Activated CD8-positive, alpha-beta T cell treated with anti-CD3 and anti-CD28 coated beads, Interleukin-2, amount 10 ng/mL, durations not matched to agents 7 days and 5 days (primary cell): ENCODE measurements at places on chromosomes 4 and X. TPM values are rescaled to one million over a fixed set of nuclear protein-coding genes. Genes with fewer than 3 reads are reported as not detected.

- H3K27ac ChIP-seq = no peak overlapping the region
- H3K27me3 ChIP-seq = no peaks in the 10 kb centered on the region
- H3K4me1 ChIP-seq = no peaks in the 10 kb centered on the region
- H3K4me3 ChIP-seq = no peak overlapping the region
- DNase-seq = no peak
These were observed 71.8 kb downstream of the FUNDC1 start for GRCh38 chrX:44470816-44471215.

GRCh38 chr4:148847544-148848255 is 405.5 kb upstream of the NR3C2 start:
- DNase-seq = no peak
- H3K4me1 ChIP-seq = no peaks in the 10 kb centered on the region
- H3K36me3 ChIP-seq = no peaks in the 10 kb centered on the region
- H3K27me3 ChIP-seq = no peaks in the 10 kb centered on the region

PLP1 gene
- total RNA-seq = not detected

DNA sequence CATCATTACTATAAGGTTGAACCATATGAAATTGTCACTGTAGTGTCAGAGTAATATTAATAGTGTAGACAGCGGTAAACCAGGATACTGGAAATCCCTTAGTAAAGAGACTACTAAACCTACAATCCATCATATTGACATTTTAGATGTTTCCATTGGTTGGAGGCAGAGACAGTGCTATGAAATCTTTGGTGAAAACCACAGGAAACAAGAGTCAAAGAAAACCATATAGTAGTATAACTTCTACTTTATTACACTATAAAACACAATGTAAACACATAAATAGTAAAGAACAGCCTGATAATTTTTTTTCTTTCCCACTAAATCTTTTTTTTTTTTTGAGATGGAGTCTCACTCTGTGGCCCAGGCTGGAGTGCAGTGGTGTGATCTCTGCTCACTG is 15.9 kb downstream of the RELL1 start:
- no peaks in the 10 kb centered on the region for H3K27me3 ChIP-seq
- peak overlapping the region; percentile 40 for H3K27ac ChIP-seq
- peaks cover 52% of the 10 kb centered on the region for H3K36me3 ChIP-seq
- no peak for DNase-seq
- H3K4me3 ChIP-seq = no peak overlapping the region
- H3K4me1 ChIP-seq = peaks cover 72% of the 10 kb centered on the region

DNA sequence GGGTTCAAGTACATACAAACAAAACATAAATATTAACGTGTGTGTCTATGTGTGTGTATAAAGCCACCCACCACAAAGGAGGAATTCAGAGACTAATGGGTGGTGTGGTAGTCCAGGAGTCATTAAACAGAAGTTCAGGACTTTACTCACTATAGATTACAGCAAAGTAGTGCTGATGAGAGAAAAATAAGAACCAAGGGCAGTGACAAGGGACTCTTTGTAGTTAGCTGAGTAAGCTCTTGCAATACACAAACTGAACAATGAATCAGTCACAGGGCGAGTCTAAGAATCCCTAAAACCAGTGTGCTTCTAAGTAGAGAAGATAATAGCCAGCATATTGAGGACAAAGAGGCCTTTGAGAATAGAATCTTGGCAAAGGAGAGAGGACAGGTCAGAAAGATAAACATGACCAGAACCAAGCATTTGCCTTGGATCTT is 232.4 kb downstream of the PPP3CA start:
- peaks cover 1% of the 10 kb centered on the region for H3K4me1 ChIP-seq
- no peak for DNase-seq
- no peak overlapping the region for H3K4me3 ChIP-seq
- H3K36me3 ChIP-seq = no peaks in the 10 kb centered on the region
- H3K27ac ChIP-seq = no peak overlapping the region
- no peaks in the 10 kb centered on the region for H3K27me3 ChIP-seq

EDA gene
- 0.76 TPM for total RNA-seq

DNA sequence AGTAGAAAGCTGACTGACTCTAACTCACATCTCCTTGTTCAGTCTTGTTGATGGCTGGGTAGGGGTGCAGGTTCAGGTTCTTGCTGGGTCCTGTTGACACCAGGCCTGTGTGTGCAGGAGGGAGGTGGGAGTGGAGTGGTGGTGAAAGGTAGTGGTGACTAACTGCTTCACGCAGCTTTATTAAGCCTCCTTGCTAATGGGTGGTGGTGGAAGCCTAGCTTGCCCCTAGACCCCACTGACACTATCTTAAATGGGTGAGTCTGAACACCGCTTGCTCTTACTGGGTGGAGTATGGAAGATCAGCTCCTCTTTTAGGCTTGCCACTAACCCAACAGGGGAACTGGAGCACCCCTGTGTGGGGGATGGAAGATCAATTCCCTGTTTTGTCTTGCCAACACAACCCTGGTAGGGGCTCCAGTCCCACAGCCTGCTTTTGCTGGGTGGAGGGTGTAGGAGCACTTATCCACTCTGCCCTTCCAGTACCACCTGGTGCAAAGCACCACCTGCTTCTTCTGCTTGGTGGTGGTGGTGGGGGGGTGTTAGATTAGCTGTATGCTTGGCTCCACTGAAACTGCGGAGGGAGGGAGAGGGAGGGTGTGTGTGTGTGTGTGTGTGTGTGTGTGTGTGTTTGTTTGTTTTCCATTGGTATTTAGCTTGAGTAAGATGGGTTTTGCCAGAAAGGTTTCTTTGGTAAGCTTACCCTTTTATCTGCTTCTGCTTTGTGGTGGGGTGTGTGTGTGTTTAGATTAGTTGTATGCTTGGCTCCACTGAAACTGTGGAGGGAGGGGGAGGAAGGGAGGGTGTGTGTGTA is 25.6 kb downstream of the KDM6A start:
- H3K4me3 ChIP-seq = no peak overlapping the region
- H3K36me3 ChIP-seq = peaks cover 31% of the 10 kb centered on the region
- peak overlapping the region; percentile 79 for H3K27ac ChIP-seq
- peak; percentile 19 for DNase-seq

TMEM35A gene
- not detected for total RNA-seq

CT45A1 gene
- total RNA-seq = not detected

DNA sequence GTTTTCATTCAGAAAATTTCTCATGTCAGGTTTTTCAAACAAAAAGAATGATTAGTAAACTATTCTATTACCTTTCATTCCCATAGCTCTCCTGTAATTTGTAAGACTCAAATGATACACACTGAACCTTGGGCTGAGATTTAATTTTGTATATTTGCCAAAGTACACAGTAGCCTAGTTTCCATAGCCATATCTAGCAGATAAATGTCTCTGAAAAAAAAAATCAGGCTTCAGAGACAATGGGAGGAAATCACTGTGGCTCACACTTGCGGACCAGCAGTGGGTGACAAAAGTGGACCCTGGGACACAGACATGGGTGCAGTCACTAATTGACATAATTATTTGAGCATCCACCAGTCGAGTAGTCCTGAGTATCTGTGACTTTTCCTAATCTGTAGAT is 46.6 kb downstream of the MAOA start:
- H3K36me3 ChIP-seq = no peaks in the 10 kb centered on the region
- DNase-seq = no peak
- H3K4me1 ChIP-seq = no peaks in the 10 kb centered on the region
- H3K4me3 ChIP-seq = no peak overlapping the region
- no peak overlapping the region for H3K27ac ChIP-seq

FGF13 gene
- total RNA-seq = not detected

- H3K36me3 ChIP-seq = peaks cover 13% of the 10 kb centered on the region
- no peak for DNase-seq
- peak overlapping the region; percentile 48 for H3K4me3 ChIP-seq
- H3K27me3 ChIP-seq = peaks cover under 1% of the 10 kb centered on the region
- peaks cover 21% of the 10 kb centered on the region for H3K4me1 ChIP-seq
These were observed 1.1 kb downstream of the TIMP1 start for GRCh38 chrX:47583240-47583861.

- H3K27me3 ChIP-seq = no peaks in the 10 kb centered on the region
- H3K4me3 ChIP-seq = no peak overlapping the region
- no peaks in the 10 kb centered on the region for H3K4me1 ChIP-seq
- no peak overlapping the region for H3K27ac ChIP-seq
- H3K36me3 ChIP-seq = no peaks in the 10 kb centered on the region
These were observed 182.0 kb downstream of the ARHGAP24 start for GRCh38 chr4:85656759-85657505.

GRCh38 chr4:47519239-47519883 is 34.3 kb downstream of the ATP10D start:
- H3K36me3 ChIP-seq = peaks cover 22% of the 10 kb centered on the region
- H3K27ac ChIP-seq = peak overlapping the region; percentile 45
- H3K27me3 ChIP-seq = no peaks in the 10 kb centered on the region
- peaks cover 14% of the 10 kb centered on the region for H3K4me1 ChIP-seq
- no peak overlapping the region for H3K4me3 ChIP-seq
- DNase-seq = no peak

DNA sequence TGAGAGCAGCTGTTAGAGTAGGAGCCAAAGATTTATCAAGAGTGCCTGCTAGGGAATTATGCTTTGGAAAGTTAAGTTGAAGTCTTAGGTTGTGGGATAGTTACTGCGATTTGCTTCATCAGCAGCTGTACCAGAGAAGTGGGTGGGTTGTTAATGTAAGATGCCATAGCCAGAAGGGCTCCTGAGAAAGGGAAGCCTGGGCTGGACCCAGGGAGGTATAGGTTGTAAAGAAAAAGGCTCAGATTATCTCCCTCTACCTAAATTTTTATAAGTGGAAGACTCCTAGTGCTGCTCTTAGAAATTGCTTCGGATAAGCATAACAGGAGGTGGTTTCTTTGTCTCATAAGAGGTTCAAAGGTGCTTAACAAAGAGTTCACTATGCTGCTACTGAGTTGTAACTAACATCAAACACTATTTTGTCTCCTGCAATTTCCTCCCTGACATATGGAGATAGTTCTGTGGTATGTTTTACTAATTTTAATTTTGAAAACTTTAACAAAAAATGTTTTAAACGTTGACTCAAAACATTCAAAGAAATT is 356.9 kb downstream of the DTHD1 start:
- no peaks in the 10 kb centered on the region for H3K4me1 ChIP-seq
- H3K27me3 ChIP-seq = no peaks in the 10 kb centered on the region
- H3K36me3 ChIP-seq = no peaks in the 10 kb centered on the region
- no peak for DNase-seq

DNA sequence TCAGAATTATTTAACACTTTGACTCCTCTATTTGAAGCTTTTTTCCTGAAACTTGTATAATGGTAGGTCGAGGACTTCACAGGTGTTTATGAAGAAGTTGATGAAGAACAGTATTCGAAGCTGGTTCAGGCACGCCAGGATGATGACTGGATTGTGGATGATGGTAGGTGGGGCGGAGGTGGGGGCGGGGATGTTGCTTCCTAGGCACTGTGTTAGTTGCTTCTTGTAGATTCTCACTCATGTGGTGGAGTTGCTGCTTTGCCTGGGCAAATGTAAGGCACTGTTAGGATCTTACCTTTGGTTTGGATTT is 9.4 kb downstream of the POLA1 start:
- no peak overlapping the region for H3K4me3 ChIP-seq
- H3K4me1 ChIP-seq = no peaks in the 10 kb centered on the region
- H3K27me3 ChIP-seq = no peaks in the 10 kb centered on the region
- peaks cover 44% of the 10 kb centered on the region for H3K36me3 ChIP-seq
- H3K27ac ChIP-seq = no peak overlapping the region

DNA sequence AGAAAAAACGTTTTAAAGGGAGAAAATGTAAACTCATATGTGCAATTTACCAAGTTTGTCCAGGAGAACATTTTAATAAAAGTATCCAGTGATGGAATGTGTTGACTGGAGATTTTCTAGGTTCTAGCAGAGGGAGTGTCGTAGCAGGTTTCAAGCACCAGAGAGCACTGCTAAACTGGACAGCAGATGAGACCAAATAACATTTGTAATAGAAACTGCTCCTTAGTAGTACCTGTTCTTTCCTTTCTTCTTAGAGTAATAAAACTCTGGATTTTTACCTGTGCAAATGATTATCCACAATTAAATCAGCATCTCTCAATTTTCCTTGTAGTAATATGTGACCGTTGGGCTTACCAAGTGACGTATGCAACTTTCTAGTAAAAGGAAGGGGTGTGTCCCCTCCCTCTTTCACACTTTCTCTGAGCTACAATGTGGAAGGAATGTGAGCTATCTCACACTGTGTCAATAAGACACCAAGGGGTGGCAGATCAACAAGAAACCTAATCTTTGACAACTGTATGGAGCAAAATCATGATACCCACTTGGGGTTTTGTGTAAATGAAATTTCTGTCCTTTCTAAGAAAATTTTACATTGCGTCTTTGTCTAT is 9.5 kb downstream of the HPGDS start:
- H3K36me3 ChIP-seq = no peaks in the 10 kb centered on the region
- H3K4me1 ChIP-seq = no peaks in the 10 kb centered on the region
- no peak overlapping the region for H3K4me3 ChIP-seq
- DNase-seq = no peak
- no peak overlapping the region for H3K27ac ChIP-seq
- peaks cover 5% of the 10 kb centered on the region for H3K27me3 ChIP-seq

DNA sequence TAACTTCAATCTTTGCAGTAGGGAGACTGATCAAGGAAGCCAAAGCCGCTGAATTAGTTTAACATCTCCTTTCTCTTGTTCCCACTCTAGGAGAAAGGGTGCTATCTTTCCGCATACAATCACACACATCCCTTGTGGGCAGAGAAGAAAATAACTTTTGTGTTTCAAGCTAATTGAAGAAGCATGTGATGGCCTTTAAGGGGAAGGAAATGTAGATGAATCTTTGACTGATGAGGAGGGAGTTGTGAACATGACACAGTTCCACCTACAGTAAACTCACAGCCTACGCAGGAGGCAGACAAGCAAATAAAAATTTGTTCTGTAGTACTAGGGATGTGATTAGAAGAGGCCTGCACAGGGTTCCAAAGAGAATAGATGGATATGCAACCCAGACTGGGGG is 14.7 kb upstream of the SPATA4 start:
- peaks cover 24% of the 10 kb centered on the region for H3K27me3 ChIP-seq

GRCh38 chr4:8516061-8516573 is 64.1 kb upstream of the GPR78 start:
- H3K27me3 ChIP-seq = no peaks in the 10 kb centered on the region
- H3K27ac ChIP-seq = no peak overlapping the region
- no peaks in the 10 kb centered on the region for H3K36me3 ChIP-seq
- no peak overlapping the region for H3K4me3 ChIP-seq

GRCh38 chrX:15718283-15718970 is 19.6 kb upstream of the CA5B start:
- peaks cover 2% of the 10 kb centered on the region for H3K4me1 ChIP-seq
- DNase-seq = no peak
- no peaks in the 10 kb centered on the region for H3K27me3 ChIP-seq
- peaks cover 4% of the 10 kb centered on the region for H3K36me3 ChIP-seq

DNA sequence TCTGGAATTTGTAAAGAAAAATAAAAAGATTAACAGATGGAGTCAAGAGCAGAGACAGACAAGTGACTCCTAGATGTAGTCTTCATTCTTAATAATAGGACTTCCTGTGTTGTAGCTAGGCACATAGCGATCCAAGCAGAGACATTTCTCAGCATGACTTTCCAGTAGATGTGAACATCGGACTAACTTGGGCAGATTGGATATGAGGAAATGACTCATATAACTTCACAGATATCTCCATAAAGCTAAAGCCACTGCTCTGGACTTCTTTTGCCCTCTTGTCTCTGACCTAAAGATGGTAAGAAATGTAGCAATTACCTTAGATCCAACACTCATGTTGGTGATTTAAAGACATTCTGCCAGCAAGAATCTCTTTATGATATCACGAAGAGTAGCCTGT is 131.7 kb downstream of the EPHA5 start:
- no peaks in the 10 kb centered on the region for H3K4me1 ChIP-seq
- H3K27me3 ChIP-seq = no peaks in the 10 kb centered on the region
- H3K27ac ChIP-seq = no peak overlapping the region
- no peak for DNase-seq
- no peaks in the 10 kb centered on the region for H3K36me3 ChIP-seq

GRCh38 chr4:101954351-101954750 is 163.8 kb downstream of the BANK1 start:
- peaks cover 4% of the 10 kb centered on the region for H3K27me3 ChIP-seq
- no peaks in the 10 kb centered on the region for H3K36me3 ChIP-seq
- no peak for DNase-seq
- no peak overlapping the region for H3K4me3 ChIP-seq
- H3K27ac ChIP-seq = no peak overlapping the region
- no peaks in the 10 kb centered on the region for H3K4me1 ChIP-seq
